ENCODE measurements at places on chromosomes 5 and 9. TPM values are rescaled to one million over a fixed set of nuclear protein-coding genes. Genes with fewer than 3 reads are reported as not detected.
A peak's percentile ranks its signal among the peaks of the same experiment; 100 is the strongest.

The CPLANE1 gene
- total RNA-seq = 8.3 TPM

The CEL gene
- total RNA-seq = 1.0 TPM

- peak overlapping the region; percentile 83 for H3K4me3 ChIP-seq
- H3K27me3 ChIP-seq = peaks cover 28% of the 10 kb centered on the region
- DNase-seq = peak; percentile 51
- H3K36me3 ChIP-seq = no peaks in the 10 kb centered on the region
- peaks cover 27% of the 10 kb centered on the region for H3K4me1 ChIP-seq
- no peak overlapping the region for H3K27ac ChIP-seq
These were observed 80.2 kb downstream of the NTNG2 start for GRCh38 chr9:132241840-132242620.

DNA sequence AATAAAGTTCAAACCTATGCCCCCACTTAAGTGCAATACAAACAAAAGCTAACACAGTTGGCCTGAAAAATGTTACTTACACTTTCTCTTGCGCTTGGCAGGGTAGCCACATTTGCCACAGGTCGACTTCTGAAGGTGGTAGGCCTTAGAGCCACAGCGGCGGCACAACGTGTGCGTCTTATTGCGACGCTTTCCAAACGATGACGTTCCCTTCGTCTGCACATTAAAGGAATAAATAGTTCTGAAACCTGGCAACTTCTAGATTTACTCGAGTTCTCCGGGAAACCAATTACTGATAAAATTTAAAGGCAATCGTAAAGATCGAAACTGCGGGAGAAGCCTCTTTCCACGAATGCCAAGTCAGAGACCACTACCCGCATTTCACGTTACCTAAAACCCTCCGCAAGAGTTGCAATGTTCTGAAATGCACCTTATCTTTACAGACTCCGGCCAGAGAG lies 602 bp downstream of the RPL37 start:
- peaks cover 49% of the 10 kb centered on the region for H3K36me3 ChIP-seq
- DNase-seq = no peak
- peak overlapping the region; percentile 99 for H3K27ac ChIP-seq
- H3K4me1 ChIP-seq = peaks cover 30% of the 10 kb centered on the region

DNA sequence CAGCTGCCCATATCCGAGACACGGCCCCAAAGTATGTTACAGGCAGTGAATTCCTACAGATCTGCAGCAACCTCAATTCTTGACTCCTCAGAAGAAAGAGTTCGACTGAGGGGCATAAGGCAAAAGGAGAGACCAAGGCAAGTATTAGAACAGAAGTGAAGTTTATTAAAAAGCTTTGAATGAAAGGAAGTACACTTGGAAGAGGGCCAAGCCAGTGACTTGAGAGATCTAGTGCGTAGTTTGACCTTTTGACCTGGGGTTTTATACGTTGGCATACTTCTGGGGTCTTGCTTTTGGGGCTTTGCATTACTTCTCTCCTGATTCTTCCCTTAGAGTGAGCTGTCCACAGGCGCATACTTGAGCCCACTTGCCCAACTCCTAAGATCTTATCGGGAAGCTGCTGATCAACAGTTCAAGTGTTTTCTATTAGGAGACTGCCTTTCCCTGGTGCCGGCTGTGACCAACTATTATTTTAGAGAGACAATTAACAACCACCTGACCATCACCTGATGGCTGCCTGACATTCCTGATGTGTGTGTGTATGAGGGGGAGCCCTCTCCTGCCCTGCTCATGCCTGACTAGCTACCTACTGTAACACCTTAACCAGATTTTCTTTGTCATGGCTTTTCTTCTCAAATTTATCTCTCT lies 1.5 kb upstream of the DEPDC1B start:
- H3K27me3 ChIP-seq = no peaks in the 10 kb centered on the region
- no peak for DNase-seq
- H3K4me1 ChIP-seq = peaks cover 14% of the 10 kb centered on the region
- H3K4me3 ChIP-seq = 0 out of 2 replicates have a peak overlapping the region, but pooled peaks have one; percentile 83
- H3K27ac ChIP-seq = no peak overlapping the region
- no peaks in the 10 kb centered on the region for H3K36me3 ChIP-seq

Data from GM23338 (cell line).